ENCODE measurements at places on chromosomes 1 and 21. TPM values are rescaled to one million over a fixed set of nuclear protein-coding genes. Genes with fewer than 3 reads are reported as not detected.
A peak's percentile ranks its signal among the peaks of the same experiment; 100 is the strongest.

PTTG1IP gene
- 303 TPM for polyA plus RNA-seq

DNA sequence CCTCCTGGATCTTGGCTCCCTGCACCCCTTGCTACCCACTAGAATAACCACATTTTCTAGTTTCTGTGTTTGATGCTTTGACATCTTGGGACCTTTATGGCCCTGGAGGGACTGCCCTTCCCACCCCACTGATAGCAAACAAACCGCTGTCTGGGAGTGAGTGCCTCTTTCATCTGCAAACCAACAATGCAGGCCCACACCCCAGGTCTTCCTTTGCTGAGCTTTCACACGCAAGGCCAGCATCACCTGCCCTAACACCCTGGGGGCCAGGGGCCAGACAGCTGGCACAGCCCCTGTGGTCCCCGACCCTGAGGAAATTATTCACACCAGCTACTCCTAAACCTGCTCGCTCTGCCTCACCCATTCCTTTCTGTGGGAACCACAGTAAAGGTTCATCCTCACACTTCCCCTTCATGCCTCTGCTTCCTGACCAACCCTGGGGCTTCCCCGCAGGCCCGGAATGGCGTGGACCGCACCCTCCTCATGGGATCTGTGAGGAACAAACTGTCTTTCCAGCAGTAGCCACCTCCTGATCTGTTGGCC is 15.4 kb downstream of the SLC2A7 start:
- no peak for DNase-seq

- DNase-seq, result peak; percentile 52
Observed at GRCh38 chr1:45569962-45570581, 13.8 kb upstream of the NASP start.

- no peak for DNase-seq
Observed at GRCh38 chr1:43883321-43883720, 50.3 kb upstream of the ARTN start.

DNA sequence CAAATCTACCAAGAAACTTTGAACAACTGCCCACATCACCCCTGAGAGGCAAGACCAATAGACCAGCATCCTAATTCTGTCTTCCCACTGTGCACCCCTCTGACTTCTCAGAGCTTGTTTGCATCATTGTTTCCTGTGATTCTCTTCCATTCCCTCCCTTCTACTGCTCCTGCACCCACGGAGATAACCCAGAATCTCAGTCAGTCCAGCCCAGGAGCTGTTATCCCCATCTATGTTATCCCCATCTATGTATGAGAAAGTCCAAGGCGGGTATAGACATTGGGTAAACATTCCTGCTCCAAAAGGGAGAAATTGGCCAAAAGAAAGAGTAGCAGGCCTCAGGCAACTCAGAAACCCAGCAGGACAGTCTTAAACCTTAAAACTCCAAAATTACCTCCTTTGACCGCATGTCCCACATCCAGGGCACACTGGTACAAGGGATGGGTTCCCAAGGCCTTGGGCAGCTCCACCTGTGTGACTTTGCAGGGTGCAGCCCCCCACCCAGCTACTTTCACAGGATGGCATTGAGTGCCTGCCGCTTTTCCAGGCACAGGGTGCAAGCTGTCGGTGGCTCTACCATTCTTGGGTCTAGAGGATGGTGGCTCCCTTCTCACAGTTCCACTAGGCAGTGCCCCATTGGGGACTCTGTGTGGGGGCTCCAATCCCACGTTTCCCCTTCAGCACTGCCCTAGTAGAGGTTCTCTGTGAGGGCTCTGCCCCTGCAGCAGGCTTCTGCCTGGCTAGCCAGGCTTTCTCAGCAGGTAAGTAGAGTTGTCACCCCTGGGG is 414.8 kb downstream of the NPHP4 start:
- no peak for DNase-seq

Measured in left renal cortex interstitium (tissue), 4 donors.